Naive thymus-derived CD4-positive, alpha-beta T cell (primary cell): ENCODE measurements at places on chromosomes 6 and 20. TPM values are rescaled to one million over a fixed set of nuclear protein-coding genes. Genes with fewer than 3 reads are reported as not detected.
A peak's percentile ranks its signal among the peaks of the same experiment; 100 is the strongest.

The VIP gene
- total RNA-seq, result not detected

- DNase-seq, result no peak
Observed at GRCh38 chr6:31826793-31827285, 699 bp upstream of the HSPA1B start.

The HFE gene
- total RNA-seq, result 2.5 TPM

GRCh38 chr20:7742479-7742878, 197.8 kb downstream of the HAO1 start:
- DNase-seq, result no peak

The AGER gene
- total RNA-seq, result 32.6 TPM

The ENPP1 gene
- total RNA-seq, result 0.13 TPM

- no peak for DNase-seq
Observed at GRCh38 chr6:84687431-84687830, 77.0 kb downstream of the TBX18 start.

The TIAM2 gene
- total RNA-seq, result 7.1 and 8.6 TPM in 2 replicates

- DNase-seq, result no peak
Observed at GRCh38 chr6:157211603-157212455, 111.5 kb downstream of the TMEM242 start.

The MEP1A gene
- not detected in 2 replicates for total RNA-seq

GRCh38 chr6:40042232-40042631, 108.0 kb upstream of the MOCS1 start:
- no peak for DNase-seq

- no peak for DNase-seq
Observed at GRCh38 chr6:34657307-34657978, 39.1 kb downstream of the ILRUN start.

DNA sequence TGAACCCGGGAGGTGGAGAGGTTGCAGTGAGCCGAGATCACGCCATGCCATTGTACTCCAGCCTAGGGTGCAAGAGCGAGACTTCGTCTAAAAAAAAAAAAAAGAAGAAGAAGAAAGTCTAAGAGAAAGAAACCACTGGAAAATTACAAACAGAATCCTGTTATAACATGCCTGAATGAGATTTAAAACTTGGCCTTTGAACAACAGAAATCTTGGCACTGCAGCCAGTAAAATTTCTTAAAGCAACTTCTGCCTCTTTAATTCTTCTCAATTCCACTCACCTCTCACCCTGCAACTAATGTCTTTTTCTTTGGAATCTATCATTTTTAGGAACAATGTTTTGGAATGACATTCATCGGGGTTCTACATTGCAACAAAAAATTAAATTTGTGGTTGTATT, 26.3 kb downstream of the PM20D2 start:
- no peak for DNase-seq

The PCMT1 gene
- 47.1 TPM for total RNA-seq

The LRRC73 gene
- total RNA-seq, result 0.13 and 0.34 TPM in 2 replicates

The KIAA1586 gene
- 20.8 TPM for total RNA-seq

- DNase-seq, result no peak
Observed at GRCh38 chr20:22567944-22568871, 16.2 kb downstream of the FOXA2 start.

GRCh38 chr6:57193177-57193576, 21.1 kb downstream of the BAG2 start:
- DNase-seq, result no peak

DNA sequence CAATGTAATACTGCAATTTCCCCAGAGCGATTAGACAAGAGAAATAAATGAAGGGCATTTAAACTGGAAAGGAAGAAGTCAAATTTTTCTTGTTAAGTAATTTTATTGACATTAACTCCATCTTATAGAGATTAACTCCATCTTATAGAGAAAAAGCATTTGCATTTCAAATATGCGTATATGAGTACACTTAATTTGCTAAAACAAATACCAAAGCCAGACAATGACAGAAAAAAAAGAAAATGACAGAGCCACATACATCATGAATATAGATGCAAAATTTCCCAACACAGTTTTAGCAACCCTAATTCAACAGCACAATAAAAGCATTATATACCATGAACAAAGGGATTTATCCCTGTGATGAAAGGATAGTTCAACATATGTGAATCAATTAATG, 1293.1 kb upstream of the EYS start:
- DNase-seq, result no peak

DNA sequence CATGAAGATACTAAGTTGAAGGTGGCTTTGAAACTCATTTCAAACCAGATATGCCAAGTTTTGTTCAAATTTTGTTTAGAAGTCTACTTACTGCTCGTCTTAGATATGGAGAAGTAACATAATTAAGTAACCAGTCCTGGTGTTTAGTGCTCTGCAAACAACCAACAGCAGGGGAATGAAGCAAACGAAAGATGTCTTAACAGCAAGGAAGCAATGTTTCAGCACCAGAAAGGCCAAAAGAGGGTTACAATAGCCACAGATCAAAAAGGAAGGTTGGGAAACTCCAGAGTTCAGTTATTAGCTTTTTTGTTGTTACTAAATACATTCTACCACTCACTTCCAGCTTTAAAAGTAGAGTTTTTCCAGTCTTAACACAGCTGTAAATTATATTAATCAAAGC, 45.1 kb downstream of the LHFPL5 start:
- DNase-seq, result no peak

The GRM1 gene
- not detected for total RNA-seq

- no peak for DNase-seq
Observed at GRCh38 chr20:24504331-24505285, 35.2 kb downstream of the SYNDIG1 start.

The GSTA2 gene
- total RNA-seq, result not detected

The SLC17A1 gene
- not detected for total RNA-seq

DNA sequence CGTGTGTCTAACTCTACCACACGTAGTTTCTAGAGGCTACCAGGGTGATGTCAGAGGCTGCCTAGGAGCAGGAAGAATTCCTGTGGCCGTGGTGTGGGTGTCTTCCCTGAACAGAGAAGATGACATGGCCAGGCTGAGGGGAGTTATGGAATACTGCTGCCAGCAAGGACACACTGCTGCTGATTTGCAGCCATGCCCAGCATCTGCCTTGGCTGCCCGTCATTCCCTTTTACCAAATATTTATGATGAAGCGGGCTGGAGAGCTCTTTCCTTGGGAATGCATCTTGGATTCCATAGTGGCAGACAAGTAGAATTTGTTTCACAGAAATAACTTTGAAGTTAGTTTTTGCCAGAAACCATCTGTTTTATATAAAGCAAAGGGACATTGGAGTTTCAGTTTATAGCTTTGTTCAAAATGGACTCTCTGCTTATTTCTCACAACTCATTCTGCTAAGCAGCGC, 80.8 kb upstream of the VSTM2L start:
- DNase-seq, result no peak

GRCh38 chr6:47342824-47343223, 33.1 kb upstream of the TNFRSF21 start:
- no peak for DNase-seq

GRCh38 chr6:112286010-112286409, 31.6 kb upstream of the LAMA4 start:
- no peak for DNase-seq

- DNase-seq, result no peak
Observed at GRCh38 chr6:111864138-111865048, 8.9 kb downstream of the FYN start.

GRCh38 chr20:5171064-5171789, 44.4 kb downstream of the CDS2 start:
- DNase-seq, result no peak

DNA sequence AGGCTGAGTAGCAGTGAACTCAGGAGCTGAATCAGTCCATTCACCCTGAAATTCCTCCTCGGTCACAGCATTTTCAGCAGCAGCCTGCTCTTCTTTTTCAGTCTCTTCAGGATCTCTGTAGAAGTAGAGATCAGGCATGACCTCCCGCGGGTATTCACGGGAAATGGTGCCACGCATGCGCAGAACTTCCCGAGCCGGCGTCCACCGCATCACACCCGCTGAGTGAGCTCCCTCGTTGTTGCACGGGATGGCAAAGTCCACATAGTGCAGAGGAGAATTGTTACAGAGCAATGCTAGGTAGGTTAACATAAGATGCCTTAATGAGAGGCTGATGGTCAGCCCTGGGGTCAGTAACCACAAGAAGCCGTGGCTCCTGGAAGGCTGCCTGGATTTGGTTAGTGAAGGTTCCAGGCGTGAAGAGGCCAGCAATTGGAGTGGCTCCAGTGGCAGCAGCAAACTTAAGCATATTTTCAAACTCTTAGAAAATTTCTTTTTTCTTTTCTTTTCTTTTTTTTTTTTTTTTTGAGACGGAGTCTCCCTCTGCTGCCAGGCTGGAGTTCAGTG, 113.5 kb upstream of the HDAC2 start:
- DNase-seq, result no peak

DNA sequence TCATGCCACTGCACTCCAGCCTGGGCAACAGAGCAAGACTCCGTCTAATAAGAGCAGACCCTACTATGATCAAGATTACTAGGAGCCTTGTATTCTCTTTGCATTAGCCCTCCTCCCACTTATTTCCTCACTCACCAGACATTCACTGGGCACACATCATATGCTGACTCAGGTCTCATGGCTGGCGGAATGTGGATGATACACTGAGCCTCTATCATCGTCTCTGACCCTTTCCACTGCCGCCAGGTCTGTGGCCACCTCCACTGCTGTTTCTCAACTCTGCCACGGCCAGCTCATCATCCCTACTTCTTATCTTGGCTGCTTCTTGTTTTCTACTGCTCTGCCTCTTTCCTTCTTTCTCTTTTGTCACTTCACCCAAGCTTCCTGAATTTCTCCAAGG, 161.0 kb downstream of the BACH2 start:
- no peak for DNase-seq

The TRIM40 gene
- not detected for total RNA-seq

DNA sequence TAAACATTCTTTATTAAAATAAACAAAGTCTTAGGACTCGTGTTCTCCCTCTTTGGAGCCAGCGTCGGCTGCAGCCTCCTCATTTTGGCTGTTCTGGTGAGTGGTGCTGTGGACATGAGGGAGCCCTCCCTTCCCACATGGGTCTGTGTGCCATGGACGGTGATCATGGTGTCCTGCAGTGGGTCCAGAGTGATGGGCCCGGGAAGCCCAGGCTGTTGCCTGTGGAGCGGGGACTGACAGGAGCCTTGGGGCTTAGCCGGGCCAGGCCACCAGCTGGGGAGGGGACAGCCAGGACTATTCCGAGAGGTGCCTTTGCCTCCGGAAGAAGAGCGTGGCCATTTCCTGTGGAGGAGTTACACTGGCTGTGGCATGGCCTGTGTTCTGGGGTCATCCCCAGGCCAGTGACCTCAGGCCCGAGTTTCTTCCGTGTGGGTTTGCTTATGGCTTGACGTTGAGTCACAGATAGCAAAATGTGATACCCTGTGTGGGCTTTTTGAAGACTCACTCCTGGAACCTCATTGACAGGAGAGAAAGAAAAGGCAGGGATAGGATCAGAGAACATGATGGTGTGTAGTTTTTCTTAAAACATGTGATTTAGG, 153.4 kb downstream of the DTNBP1 start:
- DNase-seq, result no peak

GRCh38 chr6:122014961-122015360, 384.5 kb upstream of the HSF2 start:
- no peak for DNase-seq

- DNase-seq, result no peak
Observed at GRCh38 chr20:14193885-14194284, 143.5 kb downstream of the FLRT3 start.

- no peak for DNase-seq
Observed at GRCh38 chr6:109718991-109719390, 27.9 kb downstream of the FIG4 start.

- no peak for DNase-seq
Observed at GRCh38 chr20:49446808-49447207, 35.7 kb downstream of the KCNB1 start.

DNA sequence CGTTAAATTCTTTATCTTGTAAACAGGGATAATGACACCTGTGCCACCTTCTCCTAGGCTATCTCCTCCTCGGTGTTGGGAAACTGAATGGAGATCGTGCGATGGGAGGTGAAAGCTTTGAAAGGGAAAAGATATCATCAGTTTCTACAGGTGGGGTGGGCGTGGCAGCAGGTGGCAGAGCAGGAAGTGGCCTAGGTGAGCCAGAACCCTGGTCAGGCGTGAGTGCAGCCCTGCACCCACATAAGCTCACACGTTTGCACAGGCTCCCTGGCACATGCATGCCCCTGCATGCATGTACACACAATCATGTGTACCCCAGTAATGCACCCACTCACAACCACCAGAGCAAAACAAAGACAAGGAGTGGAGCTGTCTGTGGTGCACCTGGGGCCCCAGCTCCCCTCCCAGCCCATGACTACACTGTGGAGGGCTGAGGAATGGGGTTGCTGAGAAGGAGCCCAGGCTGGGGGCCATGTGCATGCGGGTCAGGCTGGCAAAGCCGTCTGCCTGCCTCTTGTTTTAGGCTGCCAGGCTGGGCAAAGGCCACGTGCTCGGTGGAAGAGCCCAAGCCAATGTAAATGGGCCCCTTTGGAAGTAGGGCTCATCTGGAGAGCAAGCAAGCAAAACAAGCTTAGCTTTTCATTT, 61.5 kb downstream of the TFAP2C start:
- no peak for DNase-seq

GRCh38 chr6:106026748-106027715, 59.1 kb upstream of the PRDM1 start:
- no peak for DNase-seq

The ARMH2 gene
- total RNA-seq, result 0.87 and 1.3 TPM in 2 replicates

DNA sequence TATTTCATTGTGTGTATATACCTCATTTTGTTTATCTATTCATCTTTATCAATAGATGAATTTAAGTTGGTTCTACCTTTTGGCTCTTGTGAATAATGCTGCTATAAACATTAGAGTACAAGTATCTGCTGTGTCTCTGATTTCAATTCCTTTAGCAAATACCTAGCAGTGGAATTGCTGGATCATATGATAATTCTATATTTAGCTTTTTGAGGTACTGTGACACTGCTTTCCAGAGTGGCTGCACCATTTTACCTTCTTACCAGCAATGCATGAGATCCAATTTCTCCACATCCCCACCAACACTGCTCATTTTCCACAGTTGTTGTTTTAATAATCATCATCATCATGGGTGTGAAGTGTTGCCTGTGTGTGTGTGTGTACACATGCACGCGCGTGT, 182.3 kb downstream of the MBOAT1 start:
- DNase-seq, result no peak

GRCh38 chr20:13105864-13106457, 97.2 kb downstream of the SPTLC3 start:
- DNase-seq, result peak; percentile 10

DNA sequence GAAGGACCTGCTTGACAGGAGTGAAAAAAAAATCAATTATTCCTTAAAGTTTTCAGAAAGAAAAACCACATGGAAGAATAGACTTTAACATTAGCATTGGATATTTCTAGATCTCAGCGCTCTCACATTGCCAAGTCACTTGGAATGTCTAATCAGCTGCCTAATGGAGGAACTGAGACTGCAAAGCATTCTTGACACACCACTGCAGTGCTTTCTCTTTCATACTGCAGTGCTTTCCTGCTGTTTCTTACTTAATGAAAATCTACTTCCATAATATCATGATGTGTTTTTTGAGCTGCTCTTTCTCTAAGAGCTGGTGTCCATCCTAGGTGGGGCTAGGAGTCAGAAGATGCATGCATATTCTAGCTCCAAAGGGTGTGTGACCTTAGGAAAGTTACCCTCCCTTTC, 20.4 kb upstream of the MCM3 start:
- no peak for DNase-seq

GRCh38 chr6:6351511-6352025, 31.1 kb upstream of the F13A1 start:
- no peak for DNase-seq
